ENCODE measurements at places on chromosomes 3 and 15.

GRCh38 chr3:174931473-174932353, 72.6 kb downstream of the NAALADL2 start:
- no peak for DNase-seq

DNA sequence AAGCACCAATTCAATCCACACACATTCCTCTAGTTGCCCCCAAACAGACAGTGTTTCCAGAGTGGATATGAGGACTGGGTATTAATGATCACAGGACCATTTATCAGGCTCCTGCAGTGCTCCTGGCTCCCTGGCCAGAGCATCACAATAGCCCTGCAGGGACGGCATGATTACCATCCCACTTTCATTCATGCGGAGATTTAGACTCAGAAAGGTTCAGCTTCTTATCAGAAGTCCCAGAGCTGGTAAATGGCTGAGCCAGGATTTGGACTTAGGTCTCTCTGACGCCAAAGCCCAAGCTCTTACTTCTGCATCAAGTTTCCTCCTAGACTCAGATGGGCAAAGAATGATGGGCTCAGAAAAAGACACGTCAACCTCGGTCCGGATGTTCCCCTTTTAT, 2.9 kb upstream of the EPHB3 start:
- no peak for DNase-seq

DNA sequence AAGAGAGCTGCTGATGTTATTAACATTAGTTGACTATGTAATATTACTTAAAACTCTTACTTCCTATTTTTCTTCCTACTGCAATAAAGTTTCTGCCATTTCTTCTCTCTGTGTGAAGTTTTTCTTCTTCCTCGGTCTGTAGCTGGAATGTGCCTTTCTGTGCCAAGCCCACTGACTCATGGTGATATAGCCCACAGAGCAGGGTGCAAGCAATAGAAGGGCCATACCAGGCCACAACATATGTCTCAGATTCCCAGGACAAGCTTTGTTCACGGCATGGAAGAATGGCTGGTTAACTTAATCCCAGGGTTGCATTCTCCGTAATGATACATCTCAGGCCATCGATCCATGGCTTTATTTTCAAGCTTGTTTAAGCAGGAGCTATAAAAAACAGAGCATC, 815.3 kb downstream of the TUSC7 start:
- no peak for DNase-seq

GRCh38 chr3:53749448-53749847, 96.8 kb downstream of the CHDH start:
- DNase-seq: peak; percentile 28

DNA sequence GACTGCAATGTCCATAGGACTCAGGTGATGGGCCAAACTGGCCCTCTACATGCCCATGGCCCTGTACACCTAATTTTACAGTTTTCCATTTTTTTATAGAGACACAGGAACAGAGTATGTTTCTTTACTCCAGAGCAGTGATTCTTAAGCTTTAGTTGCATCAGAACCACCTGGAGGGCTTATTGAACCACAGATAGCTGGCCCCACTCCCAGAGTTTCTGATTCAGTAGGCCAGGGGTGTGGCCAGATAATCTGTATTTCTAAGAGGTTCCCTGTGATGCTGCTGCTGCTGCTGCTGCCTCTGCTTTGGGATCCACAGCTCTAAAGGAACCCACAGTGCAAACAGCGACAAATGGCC, 5.1 kb downstream of the RBP1 start:
- no peak for DNase-seq

DNA sequence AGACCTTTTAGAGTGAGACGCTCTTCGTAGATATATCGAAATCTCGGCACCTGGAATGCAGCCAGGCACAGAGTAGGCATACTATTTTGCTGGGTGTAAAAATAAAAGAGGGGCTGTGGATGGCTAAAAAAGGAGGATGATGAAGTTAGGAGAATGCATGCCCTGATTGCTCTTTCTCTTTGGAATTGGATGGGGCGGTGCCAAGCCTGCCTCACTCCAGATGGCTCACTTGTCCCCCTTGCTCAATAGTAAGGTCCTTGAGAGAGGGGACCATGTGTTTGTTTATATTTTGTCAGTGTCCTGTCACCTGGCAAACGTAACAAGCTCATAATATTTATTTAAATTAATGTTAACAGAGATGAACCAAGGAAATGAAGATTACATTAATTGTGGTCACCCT, 33.0 kb downstream of the SNRK start:
- no peak for DNase-seq

- no peak for DNase-seq
These were observed 13.3 kb downstream of the ETV5 start for GRCh38 chr3:186095561-186096081.

DNA sequence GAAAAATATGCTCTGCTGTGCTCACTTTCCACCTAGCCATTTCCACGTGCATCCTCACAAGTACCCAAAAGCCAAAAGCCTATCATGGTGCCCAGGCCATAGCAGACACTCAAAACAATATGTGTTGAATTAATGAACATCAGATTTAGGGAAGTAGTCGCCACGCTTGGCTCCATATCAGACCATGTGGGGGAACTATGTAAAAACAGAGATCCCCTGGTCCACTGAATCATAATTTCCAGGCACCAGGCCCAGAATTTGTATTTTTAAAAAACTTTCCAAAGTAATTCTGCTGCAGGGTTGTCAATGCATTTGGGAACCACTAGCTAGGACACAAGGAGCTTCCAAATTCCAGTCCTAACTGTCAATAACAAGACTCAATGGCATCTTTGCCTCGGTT, 77.3 kb downstream of the CNTN3 start:
- no peak for DNase-seq

- no peak for DNase-seq
These were observed 35.7 kb upstream of the PCSK6 start for GRCh38 chr15:101525087-101525669.

- DNase-seq: no peak
These were observed 186.3 kb downstream of the SCAPER start for GRCh38 chr15:76718863-76719262.

GRCh38 chr15:89359471-89360293, 25.1 kb upstream of the POLG start:
- DNase-seq: no peak

GRCh38 chr3:103055021-103055520, 620.3 kb downstream of the ZPLD1 start:
- DNase-seq: no peak
